Nephron progenitor cell (in vitro differentiated cells): ENCODE measurements at places on chromosomes 6 and 20.

DNA sequence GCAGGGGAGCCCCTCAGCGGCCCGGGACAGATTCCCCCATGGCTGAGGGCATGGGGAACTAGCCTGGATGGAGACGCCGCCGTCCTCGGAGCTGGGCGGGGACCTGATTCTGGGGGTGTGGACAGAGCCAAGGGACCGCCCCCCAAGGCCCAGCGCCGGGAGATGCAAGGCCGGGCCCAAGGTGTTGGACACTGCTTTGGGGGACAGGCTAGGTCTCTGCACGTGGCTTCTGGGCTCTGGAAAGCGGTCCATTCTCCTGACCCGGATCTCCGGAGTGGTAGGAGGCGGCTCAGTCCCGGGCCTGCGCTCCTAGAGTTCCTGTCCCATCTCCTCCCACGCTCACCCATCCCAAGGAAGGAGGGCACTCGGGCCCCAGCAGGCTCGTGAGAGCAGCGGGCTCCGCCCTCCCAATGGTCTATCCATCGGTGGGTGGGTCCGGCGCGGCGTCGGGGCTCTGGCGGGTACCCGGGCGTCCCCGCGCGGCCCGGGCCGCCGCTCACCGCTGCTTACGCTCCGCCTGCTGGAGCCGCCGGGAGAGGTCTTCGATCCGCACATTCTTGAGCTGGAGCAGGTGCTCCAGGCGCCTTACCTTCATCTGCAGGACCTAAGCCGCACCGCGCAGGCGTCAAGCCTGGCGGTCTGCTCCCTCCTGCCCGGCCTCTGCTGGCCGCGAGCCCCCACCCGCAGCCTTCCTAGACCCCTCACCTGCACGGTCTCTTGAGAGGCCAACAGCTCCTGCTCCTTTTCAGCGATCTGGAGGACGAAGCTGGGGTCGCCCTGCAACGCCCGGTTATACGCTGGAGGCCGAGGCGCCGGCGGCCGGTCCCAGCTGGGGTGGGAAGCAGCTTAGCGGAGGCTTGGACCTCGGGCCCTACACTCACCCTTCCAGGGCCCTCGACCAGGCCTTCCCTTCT lies 3.3 kb downstream of the SPEF1 start:
- DNase-seq = peak; percentile 68

- no peak for DNase-seq
Measured at GRCh38 chr20:13022401-13023155, 13.8 kb downstream of the SPTLC3 start.

DNA sequence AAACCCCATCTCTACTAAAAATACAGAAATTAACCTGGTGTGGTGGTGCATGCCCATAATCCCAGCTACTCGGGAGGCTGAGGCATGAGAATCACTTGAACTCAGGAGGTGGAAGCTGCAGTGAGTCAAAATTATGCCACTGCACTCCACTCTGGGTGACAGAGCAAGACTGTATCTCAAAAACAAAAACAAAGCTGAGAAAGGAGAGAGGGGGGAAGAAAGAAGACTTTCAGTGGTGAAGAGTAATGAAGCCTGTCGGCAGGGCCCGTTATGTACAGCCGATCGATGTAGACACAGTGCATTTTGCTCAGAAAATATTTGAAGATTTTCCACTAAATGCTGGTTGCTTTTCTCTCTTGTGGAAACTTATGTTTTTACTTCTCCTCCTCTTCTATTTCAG lies 13.8 kb downstream of the VAPB start:
- DNase-seq = no peak

GRCh38 chr6:38509713-38510112 lies 130.0 kb downstream of the BTBD9 start:
- DNase-seq = no peak

DNA sequence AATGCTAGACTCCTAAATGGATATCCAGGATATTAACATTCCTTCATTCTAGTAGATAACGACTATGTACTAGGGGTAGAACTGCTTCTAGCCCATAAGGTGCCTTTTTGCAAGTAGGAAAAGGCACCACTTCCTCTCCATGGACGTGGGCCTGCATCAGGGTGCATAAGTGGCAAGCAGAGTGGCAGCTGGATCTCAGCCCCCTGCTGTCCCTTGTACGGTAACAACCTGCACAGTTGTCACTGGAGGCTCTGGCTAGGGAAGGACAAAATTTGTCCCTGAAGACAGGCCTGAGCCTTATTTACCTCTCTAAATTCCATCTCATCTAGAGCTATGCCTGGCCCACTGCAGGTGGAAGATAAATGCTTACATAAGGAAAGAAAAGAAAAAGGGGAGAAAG lies 42.5 kb upstream of the SAYSD1 start:
- no peak for DNase-seq

GRCh38 chr6:130244728-130245127 lies 22.0 kb upstream of the SAMD3 start:
- DNase-seq = no peak

GRCh38 chr6:117951783-117952182 lies 44.7 kb downstream of the SLC35F1 start:
- DNase-seq = peak; percentile 12

DNA sequence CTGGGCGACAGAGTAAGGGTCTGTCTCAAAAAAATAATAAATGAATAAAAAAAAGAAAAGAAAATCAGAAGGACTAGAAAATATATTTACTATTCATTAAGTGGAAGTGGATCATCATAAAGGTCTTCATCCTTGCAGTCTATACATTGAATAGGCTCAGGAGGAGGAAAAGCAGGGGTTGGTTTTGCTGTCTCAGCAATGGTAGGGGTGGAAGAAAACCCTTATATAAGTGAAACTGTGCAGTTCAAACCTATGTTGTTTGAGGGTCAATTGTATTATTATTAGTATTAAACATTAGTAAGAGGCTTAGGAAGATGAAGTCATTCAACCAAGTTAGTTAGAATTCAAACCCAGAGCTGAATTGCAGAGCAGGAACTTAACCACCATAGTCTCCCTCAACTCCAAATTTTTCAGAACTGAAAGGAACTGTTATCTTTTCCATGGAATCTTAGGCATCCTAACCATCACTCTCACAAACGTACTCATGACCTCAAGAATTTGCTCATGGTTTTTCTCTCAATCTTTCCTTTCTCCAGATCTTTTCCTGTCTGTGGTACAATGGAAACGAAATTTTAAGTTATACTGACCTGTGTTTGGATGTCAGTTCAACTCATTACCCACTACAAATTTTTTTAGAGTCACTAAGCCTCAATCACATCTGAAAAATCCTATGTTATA lies 7.7 kb upstream of the SMIM13 start:
- DNase-seq = no peak

- no peak for DNase-seq
Measured at GRCh38 chr20:9160757-9161156, 91.9 kb downstream of the PLCB4 start.

DNA sequence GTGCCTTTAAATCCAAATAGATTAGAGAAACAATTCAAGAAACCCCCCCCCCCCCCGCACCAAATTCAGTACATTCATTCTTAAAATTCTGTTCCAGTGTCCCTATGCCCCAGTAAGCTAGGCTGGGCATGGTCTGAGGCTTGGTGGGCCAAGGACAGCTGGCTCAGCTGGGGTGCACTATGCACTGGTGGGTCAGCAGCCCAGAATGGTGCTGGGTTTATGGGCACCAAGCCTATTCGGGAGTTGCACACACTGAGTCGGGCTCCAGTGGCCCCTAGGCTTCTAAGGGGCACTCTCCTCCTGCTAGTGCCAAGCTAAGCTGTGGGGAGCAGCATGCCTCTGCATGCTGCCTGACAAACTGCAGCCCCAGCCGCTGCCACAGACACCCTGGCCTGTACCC lies 20.1 kb upstream of the HLA-B start:
- no peak for DNase-seq

DNA sequence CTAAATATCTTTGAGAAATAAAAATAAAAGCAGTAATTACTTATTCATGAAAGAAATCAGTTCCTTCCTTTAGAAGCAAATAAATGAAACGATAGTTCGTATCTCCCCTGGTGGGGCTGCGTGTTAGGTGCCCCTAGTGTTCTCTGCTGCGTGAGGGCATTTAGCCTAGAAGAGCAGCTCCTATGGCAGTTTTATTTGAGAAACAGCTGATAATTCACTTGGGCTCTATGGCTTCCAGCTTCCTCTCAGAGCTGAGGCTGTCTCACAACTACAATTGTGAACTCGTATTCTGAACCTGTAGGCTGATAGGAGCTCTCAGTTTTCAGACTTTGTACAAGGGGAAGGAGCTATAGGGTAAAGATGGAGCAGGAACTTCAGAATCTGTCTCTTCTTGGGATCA lies 540.0 kb upstream of the MAP3K7 start:
- no peak for DNase-seq

DNA sequence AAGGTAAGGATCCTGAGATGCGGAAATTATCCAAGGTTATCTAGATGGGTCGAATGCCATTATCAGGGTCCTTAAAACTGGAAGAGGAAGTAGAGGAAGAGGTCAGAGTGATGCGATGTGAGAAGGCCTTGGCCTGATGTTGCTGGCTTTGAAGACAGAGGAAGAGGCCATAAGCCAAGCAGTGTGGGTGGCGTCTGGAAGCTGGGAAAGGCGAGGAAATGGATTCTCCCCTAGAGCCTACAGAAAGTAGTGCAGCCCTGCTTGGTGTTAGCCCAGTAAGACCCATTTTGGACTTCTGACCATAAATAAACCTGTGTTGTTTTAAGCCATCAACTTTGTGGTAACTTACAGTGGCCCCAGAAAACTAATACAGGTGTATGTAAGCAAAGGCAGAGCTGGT lies 2.0 kb downstream of the SRXN1 start:
- DNase-seq = no peak

DNA sequence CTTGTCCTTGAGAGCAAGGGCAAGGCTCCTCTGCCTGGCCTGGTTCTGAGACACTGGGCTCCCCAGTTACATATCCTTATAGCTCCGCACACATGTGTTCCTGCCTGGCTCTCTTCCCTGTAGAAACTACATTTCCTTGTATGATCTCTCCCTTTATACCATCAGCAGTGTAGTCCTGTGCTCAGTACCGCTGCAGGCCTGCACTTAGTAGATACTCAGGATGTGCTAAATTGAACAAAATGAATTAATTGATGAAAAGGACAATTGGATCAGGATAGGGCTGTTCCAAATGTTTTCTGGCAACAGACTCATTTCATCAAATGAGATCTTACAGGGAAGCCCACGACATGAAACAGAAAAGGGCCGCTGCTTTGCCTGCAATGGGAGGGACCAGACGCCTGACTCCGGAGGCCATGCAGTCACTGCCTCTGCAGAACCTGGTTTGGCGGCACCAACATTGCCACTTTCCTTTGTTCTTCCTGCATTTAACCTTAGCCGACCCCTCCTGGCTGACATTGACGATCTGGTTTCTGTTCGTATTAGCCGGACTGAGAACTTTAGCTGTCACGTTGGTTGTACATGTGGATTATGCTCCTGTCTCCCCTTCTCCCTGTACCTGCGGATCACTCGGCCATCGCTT lies 53.3 kb downstream of the CHMP4B start:
- DNase-seq = no peak

DNA sequence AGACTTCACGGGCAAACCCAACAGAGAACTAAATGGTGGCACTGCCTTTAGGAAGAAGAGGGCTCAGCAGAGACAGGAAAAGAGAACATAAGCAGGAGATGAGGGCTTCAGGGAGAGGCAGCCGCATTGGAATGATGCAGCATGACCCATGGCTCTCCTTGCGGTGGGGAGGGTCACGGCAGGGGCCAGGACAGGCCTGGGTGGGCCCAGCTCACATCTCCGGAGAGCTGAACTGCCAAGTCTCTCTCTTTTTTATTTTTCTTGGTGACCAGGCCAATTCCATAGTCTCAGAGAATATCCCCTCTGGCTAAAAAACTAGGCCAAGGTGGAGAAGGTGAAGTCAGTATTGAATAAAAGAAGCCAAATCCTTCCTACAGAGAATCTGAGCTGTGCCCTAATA lies 77.5 kb upstream of the TRAF3IP2 start:
- DNase-seq = no peak

GRCh38 chr6:21529431-21529830 lies 64.1 kb upstream of the SOX4 start:
- DNase-seq = no peak

GRCh38 chr20:19968466-19969073 lies 48.6 kb upstream of the NAA20 start:
- DNase-seq = no peak

GRCh38 chr20:32780749-32781655 lies 18.8 kb downstream of the DNMT3B start:
- DNase-seq = no peak

DNA sequence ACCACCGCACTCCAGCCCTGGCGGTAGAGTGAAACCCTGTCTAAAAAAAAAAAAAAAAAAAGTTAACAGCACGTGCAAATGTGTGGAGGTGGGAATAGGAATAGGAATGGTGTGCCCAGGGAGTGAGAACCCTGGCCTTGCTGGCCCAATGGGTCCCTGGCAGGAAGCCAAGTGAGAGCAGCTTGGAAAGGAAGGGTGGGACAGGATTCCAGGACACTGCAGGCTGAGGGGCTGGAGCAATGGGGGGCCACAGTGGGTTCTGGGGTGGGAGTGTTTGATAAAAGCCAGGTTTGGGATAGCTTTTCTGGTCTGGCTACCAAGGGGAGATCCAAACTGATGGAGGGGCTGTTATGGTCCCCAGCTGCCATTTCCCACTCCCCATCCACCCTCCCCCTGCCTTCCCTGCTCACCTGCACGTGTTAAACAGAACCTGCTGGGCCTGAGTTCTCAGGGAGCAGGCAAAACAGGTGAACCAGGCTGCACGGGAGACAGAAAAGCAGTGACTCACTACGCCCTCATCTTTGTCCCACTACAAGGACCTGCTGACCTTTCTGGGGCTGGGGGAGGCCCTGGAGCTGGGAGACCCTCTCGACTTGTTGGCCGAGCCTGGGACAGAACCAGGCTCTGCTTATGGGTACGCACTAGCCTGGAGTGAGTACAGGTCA lies 3.3 kb downstream of the SUN5 start:
- no peak for DNase-seq
